ENCODE measurements at places on chromosomes 6 and 20. TPM values are rescaled to one million over a fixed set of nuclear protein-coding genes. Genes with fewer than 3 reads are reported as not detected.
A peak's percentile ranks its signal among the peaks of the same experiment; 100 is the strongest.

Gene KIAA0408
- 0.25 TPM for total RNA-seq

Gene EDN1
- total RNA-seq, result 8.5 TPM

GRCh38 chr6:169288591-169288990 is 34.9 kb upstream of the THBS2 start:
- H3K4me1 ChIP-seq, result peaks cover 16% of the 10 kb centered on the region
- H3K27ac ChIP-seq, result no peak overlapping the region
- no peak overlapping the region for H3K4me3 ChIP-seq
- DNase-seq, result no peak
- no peaks in the 10 kb centered on the region for H3K36me3 ChIP-seq
- H3K27me3 ChIP-seq, result peaks cover 2% of the 10 kb centered on the region

Gene PSORS1C2
- total RNA-seq, result not detected

Gene HRH3
- not detected for total RNA-seq

- no peaks in the 10 kb centered on the region for H3K27me3 ChIP-seq
- no peak for DNase-seq
- H3K27ac ChIP-seq, result no peak overlapping the region
- H3K4me1 ChIP-seq, result no peaks in the 10 kb centered on the region
- H3K4me3 ChIP-seq, result no peak overlapping the region
These were observed 175.2 kb downstream of the ZMYND8 start for GRCh38 chr20:47181056-47181862.

DNA sequence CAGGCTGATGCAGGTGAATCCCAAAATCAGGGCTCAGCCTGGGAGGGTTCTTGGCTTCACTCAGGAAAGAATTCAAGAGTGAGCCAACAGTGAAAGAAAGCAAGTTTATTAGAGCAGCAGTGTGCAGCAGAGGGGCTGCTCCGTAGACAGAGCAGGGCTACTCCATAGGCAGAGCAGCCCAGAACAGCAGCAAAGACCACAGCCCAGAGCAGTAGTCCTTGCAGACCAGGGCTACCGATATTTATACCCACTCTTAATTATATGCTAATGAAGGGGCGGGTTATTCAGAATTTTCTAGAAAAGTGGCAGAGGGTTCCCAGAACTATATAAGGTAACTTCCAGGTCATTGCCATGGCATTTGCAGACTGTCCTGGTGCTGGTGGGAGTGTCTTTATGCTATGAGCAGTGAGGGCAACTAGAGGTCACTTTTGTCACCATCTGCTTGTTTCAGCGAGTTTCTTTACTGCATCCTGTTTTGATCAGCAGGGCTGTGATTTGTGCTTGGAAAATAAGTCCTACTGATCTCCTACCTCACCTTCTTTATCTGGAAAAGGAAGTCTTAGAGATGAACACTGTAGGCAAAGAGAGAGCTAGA is 39.8 kb upstream of the PTPN1 start:
- H3K4me3 ChIP-seq, result no peak overlapping the region
- no peak overlapping the region for H3K27ac ChIP-seq
- peaks cover 2% of the 10 kb centered on the region for H3K4me1 ChIP-seq
- DNase-seq, result no peak
- H3K27me3 ChIP-seq, result no peaks in the 10 kb centered on the region
- H3K36me3 ChIP-seq, result no peaks in the 10 kb centered on the region

Gene ALDH8A1
- 1.3 TPM for total RNA-seq

DNA sequence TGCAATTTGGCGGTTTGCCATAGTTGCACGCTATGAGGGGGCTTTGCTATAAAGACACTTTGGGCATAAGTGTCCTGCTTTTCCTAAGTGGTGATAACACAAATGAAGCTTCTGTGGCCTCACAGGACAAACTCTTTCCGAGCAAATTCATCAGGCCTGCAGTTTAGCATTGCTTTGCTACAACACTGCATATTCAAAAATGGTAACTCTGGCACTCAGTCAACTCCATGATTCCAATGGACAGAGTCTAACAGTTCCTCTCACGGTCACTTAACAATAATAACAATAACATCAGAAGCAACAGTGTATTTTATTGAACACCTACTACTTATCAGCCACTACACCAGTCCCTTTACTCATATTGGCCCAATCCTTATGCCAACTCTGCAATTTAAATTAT is 222.5 kb downstream of the FRK start:
- no peaks in the 10 kb centered on the region for H3K4me1 ChIP-seq
- H3K36me3 ChIP-seq, result peaks cover 4% of the 10 kb centered on the region
- H3K27ac ChIP-seq, result no peak overlapping the region
- no peaks in the 10 kb centered on the region for H3K27me3 ChIP-seq

Gene UNC5CL
- total RNA-seq, result 2.1 TPM

DNA sequence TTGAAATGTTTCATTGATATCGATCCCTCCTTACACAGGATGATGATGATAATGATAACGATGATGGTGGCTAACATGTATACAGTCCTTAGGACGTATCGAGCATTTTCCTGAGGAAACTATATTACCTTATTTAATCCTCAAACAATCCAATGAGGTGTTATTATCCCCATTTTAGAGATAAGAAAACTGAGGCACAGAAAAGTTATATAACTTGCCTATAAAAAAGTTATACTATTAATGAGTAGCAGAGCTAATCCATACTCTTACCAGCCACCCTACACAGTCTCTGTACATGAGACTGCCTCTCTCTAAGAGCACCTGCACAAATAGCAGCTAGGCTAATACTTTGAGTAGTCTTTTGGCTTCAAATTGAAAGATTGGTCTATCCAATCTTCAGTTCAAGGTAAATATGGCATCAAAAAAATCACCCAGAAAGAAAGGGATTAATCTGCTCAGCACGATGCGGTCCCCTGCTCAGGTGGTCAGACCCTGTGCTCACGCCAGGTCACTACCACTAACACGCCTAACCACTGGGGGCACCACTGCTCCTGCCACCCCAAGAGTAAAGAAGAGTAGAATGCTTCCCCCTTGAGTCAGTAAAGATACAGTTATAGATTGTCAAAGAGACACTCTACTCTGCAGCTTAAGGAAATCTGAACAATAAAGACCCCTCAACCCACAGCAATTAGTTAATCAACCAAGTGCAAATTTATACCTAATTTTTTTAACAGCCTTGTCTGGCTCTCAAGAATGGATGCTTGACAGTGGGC is 15.0 kb downstream of the GABBR1 start:
- H3K27me3 ChIP-seq, result no peaks in the 10 kb centered on the region
- H3K36me3 ChIP-seq, result peaks cover 40% of the 10 kb centered on the region
- DNase-seq, result no peak
- H3K4me1 ChIP-seq, result no peaks in the 10 kb centered on the region
- no peak overlapping the region for H3K4me3 ChIP-seq
- H3K27ac ChIP-seq, result no peak overlapping the region

Gene SMPDL3A
- 57.3 TPM for total RNA-seq

GRCh38 chr6:29627755-29628418 is 5.1 kb downstream of the GABBR1 start:
- peaks cover 5% of the 10 kb centered on the region for H3K27me3 ChIP-seq
- H3K27ac ChIP-seq, result peak overlapping the region; percentile 84
- peaks cover 13% of the 10 kb centered on the region for H3K36me3 ChIP-seq
- peaks cover 45% of the 10 kb centered on the region for H3K4me1 ChIP-seq
- peak overlapping the region; percentile 85 for H3K4me3 ChIP-seq

Gene SCGN
- total RNA-seq, result not detected

GRCh38 chr6:126664271-126664670 is 324.4 kb downstream of the CENPW start:
- H3K27me3 ChIP-seq, result no peaks in the 10 kb centered on the region
- H3K27ac ChIP-seq, result peak overlapping the region; percentile 79
- no peak overlapping the region for H3K4me3 ChIP-seq
- no peak for DNase-seq
- H3K4me1 ChIP-seq, result peaks cover 32% of the 10 kb centered on the region
- H3K36me3 ChIP-seq, result no peaks in the 10 kb centered on the region

DNA sequence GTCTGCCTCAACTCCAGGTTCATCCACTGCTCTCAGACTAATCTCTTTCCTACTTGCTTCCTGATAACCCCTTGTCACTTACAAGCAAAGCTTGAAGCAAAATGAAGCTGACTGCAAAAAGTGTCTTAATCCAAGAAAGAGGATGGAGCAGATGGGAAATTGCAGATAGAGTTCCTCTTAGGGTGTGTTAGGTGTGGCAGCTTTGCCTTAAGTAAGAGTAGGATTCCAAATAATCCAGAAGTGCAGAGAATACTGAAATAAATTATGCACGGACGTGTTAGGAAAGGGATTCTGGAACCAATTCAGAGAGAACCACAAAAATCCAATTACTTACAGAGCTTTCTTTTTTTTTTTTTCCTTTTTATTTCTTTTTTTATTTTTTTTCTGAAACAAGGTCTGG is 6.1 kb upstream of the RPL7L1 start:
- no peak overlapping the region for H3K4me3 ChIP-seq
- H3K27me3 ChIP-seq, result no peaks in the 10 kb centered on the region
- DNase-seq, result no peak
- H3K4me1 ChIP-seq, result no peaks in the 10 kb centered on the region
- no peak overlapping the region for H3K27ac ChIP-seq
- peaks cover 3% of the 10 kb centered on the region for H3K36me3 ChIP-seq

Gene STK4
- total RNA-seq, result 31.7 TPM

Gene GZF1
- 15.3 TPM for total RNA-seq

- peaks cover 15% of the 10 kb centered on the region for H3K4me1 ChIP-seq
- H3K4me3 ChIP-seq, result no peak overlapping the region
- no peak for DNase-seq
- no peak overlapping the region for H3K27ac ChIP-seq
- no peaks in the 10 kb centered on the region for H3K36me3 ChIP-seq
These were observed 14.5 kb upstream of the COL12A1 start for GRCh38 chr6:75220357-75220756.

DNA sequence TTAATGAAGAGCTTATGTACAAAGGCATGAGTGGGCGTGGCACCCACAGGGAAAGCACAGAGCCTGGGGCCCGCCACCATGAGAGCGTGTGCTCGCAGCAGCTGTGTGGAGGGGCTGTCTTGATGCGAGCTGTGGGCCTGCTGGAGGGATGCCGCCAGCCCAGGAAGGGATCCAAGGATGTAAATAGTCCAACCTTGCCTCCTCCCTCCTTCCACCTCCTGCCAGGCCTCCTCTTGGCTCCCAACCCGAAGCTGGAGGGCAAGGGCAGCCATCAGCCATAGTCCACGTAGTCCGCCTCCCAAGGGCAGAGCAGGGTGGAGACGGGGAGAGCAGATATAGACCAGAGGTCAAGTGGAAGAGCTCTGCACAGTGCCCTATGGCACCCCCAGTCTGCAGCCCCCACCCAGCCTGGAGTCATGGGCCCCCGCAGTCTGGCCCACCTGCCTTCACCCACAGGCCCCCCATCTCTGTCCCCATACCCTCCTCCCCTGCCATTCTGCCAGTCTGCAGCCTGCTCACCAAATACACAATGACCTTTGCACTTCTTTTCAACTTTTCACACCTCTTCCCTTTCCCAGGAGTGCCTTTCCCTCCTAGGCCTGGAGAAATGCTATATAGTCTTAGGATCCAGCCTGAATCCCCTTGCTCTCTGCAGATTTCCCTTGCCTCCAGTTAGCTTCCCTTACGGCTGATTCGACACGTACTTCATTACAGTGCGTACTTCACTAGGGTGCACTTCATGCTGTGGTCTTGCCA is 77.1 kb downstream of the SHLD1 start:
- no peaks in the 10 kb centered on the region for H3K36me3 ChIP-seq
- no peak overlapping the region for H3K27ac ChIP-seq
- DNase-seq, result no peak
- peaks cover 16% of the 10 kb centered on the region for H3K4me1 ChIP-seq

Gene FOXC1
- 52.2 TPM for total RNA-seq

DNA sequence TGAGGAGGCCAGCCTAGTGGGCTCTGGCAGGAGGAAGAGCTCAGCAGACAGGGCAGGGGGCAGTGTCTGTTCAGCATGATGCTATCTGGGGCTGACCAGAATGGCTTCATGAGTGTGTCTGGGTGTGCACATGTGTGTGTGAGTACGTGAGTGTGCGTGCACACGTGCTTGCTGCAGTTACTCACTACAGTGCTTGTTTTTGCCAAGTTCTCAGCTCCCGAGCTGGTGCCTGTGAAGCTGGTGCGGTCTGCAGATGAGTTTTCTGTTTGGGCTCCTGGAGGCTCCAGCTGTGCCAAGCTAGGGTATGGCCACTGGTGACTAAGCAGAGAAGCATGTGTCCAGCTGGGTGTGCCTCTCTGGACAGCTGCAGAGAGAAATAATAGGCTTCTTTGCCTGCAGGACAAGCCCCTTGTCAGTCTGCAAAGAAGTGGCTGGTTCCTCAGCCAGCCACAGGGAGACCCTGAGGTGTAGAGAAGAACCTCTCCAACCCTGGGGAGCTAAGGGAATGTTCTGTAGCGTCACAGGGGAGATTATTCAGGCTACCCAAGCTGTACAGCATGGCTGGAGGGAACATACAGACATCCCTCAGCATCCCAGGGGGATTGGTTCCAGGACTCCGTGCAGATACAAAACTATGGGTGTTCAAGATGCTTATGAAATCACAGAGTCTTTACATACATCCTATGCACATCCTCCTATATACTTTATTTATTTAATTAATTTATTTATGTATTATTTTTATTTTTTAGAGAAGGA is 40.2 kb upstream of the FAM50B start:
- no peaks in the 10 kb centered on the region for H3K36me3 ChIP-seq
- DNase-seq, result no peak
- peaks cover 13% of the 10 kb centered on the region for H3K4me1 ChIP-seq
- H3K4me3 ChIP-seq, result no peak overlapping the region
- H3K27me3 ChIP-seq, result no peaks in the 10 kb centered on the region

- no peak for DNase-seq
- H3K4me3 ChIP-seq, result peak overlapping the region; percentile 62
- peaks cover 45% of the 10 kb centered on the region for H3K4me1 ChIP-seq
These were observed 1.9 kb downstream of the EDN1 start for GRCh38 chr6:12291839-12292604.

DNA sequence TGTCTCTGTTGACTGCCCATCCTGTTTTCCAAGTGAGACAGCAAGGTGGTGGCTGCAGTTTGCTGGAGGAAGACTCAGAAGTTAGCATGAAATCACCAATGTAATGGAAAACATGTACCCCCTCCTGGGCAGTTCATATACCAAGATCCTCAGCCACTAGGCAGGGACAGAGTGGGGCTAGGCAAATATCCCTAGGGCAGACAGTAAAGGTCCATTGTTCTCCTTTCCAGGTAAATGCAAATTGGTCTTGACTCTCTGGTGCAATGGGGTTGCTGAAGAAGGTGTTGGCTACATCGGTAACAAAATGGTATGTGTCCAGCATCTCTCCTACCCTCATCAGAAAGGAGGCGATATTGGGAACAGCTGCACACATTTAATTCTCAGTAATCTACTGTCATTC is 233.6 kb upstream of the SOX4 start:
- no peak overlapping the region for H3K4me3 ChIP-seq
- peaks cover 23% of the 10 kb centered on the region for H3K4me1 ChIP-seq
- no peaks in the 10 kb centered on the region for H3K36me3 ChIP-seq
- H3K27me3 ChIP-seq, result no peaks in the 10 kb centered on the region
- no peak overlapping the region for H3K27ac ChIP-seq
- DNase-seq, result no peak

- H3K36me3 ChIP-seq, result no peaks in the 10 kb centered on the region
- peak; percentile 41 for DNase-seq
- peaks cover 97% of the 10 kb centered on the region for H3K27me3 ChIP-seq
- peak overlapping the region; percentile 66 for H3K4me3 ChIP-seq
These were observed 9.9 kb downstream of the GRIK2 start for GRCh38 chr6:101403216-101403945.

- no peak overlapping the region for H3K4me3 ChIP-seq
- H3K27ac ChIP-seq, result no peak overlapping the region
- H3K36me3 ChIP-seq, result no peaks in the 10 kb centered on the region
- no peak for DNase-seq
- H3K27me3 ChIP-seq, result peaks cover 13% of the 10 kb centered on the region
These were observed 28.3 kb downstream of the RSPO4 start for GRCh38 chr20:973785-974194.

Gene NKX2-2
- not detected for total RNA-seq
